ENCODE measurements at places on chromosomes 6 and 20. TPM values are rescaled to one million over a fixed set of nuclear protein-coding genes. Genes with fewer than 3 reads are reported as not detected.

- H3K4me3 ChIP-seq = no peak overlapping the region
- H3K4me1 ChIP-seq = no peaks in the 10 kb centered on the region
- H3K27ac ChIP-seq = no peak overlapping the region
- H3K27me3 ChIP-seq = no peaks in the 10 kb centered on the region
- H3K36me3 ChIP-seq = no peaks in the 10 kb centered on the region
- DNase-seq = no peak
These were observed 152.7 kb downstream of the EYA4 start for GRCh38 chr6:133393891-133394290.

- no peaks in the 10 kb centered on the region for H3K4me1 ChIP-seq
- no peak overlapping the region for H3K27ac ChIP-seq
- H3K27me3 ChIP-seq = peaks cover 11% of the 10 kb centered on the region
- no peaks in the 10 kb centered on the region for H3K36me3 ChIP-seq
These were observed 43.1 kb upstream of the UNC93A start for GRCh38 chr6:167247814-167248595.

DNA sequence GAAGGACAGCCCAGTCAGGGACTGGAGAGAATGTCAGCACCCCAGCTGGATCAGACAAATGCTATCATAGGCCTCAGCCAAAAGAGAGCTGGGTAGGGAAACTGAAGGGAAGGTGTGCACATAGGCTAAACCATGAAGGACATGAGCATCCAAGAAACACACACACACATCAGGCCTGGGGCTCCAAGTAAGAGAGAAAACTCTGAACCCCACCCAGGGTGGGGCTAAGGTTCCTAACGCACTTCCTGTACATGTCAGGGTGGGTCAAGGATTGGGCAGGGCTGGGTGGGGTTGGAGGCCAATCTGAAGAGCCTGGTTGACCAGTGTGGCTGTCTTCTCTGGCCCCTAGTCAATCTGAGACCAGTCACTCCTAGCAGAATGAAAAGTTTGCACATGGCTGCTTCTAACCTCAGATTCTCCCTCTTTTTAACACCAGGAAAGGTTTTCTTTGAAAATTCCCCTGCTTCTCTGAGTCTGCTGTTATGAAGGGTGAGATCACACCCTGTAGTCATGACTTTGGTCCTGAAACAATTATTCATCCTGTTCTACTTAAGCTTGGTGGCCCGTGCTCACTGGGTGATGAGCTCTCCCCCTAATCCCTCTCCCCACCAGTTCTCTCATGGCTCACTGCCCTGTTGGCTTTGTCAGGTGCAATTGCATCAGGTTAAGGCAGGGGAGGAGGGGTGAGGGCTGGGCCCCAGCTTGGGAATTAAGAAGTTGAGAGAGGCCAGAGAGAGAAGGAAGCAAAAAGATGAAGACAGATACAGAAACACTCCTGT lies 88.4 kb downstream of the MAFB start:
- H3K4me1 ChIP-seq = no peaks in the 10 kb centered on the region
- no peak overlapping the region for H3K4me3 ChIP-seq
- no peak overlapping the region for H3K27ac ChIP-seq
- H3K36me3 ChIP-seq = no peaks in the 10 kb centered on the region
- H3K27me3 ChIP-seq = no peaks in the 10 kb centered on the region

IRF4 gene
- 254 TPM for total RNA-seq

- H3K4me1 ChIP-seq = peaks cover 4% of the 10 kb centered on the region
- no peak overlapping the region for H3K4me3 ChIP-seq
- peaks cover 3% of the 10 kb centered on the region for H3K27me3 ChIP-seq
These were observed 109.4 kb upstream of the AKAP12 start for GRCh38 chr6:151130329-151130728.

PRPH2 gene
- not detected for total RNA-seq

LST1 gene
- 71.6 TPM for total RNA-seq

DNA sequence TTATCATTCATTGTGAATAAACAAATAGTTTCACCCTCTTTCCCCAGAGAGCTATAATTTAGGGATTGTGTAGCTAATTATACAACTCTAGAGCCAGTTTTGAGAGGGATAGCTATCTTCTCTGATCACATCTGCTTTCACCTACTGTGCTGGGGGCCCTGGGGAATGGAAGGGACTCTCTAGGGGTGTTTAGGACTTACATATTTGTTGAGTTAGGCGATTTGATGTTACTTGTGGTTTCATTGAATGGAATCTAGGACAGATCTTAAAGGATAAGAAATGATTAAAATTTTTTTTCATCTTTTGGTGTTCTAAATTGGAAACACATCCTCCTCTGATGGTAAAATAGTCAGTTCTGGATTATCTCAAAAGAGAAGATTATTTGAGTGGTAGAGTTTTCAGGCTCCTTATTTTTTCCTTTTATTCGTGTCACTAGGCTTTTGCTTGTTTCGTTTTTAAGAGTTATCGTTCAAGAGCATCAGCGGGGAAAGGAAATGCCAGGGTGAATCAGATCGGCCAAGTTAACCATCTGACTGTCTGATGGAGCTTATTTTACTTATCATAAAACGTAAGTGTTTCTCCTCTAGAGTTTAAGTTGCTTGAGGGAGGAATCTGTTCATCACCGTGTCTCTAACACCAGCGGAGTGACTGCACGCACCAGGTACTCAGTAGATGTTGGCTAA lies 236.7 kb downstream of the FARS2 start:
- peaks cover 12% of the 10 kb centered on the region for H3K36me3 ChIP-seq
- H3K4me3 ChIP-seq = no peak overlapping the region

DNA sequence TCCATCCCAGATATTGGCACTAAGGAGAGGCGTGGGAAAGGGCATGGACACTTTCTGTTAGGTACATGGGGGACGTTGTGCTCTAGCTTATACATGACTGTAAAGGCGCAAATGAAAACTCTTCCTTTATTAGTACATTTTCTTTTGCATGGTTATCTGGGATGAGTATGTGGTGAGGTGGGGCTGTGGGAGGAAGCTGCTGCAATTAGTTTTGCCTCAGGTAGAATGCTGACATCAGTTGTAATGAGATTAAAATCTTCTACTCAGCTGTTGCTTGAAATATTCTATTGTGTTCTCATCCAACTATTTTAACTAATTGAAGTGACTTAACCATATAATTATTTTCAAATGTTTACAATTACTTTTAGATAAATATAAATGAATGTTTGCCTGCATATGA lies 218.3 kb upstream of the FLRT3 start:
- no peak overlapping the region for H3K27ac ChIP-seq
- H3K4me1 ChIP-seq = no peaks in the 10 kb centered on the region
- no peaks in the 10 kb centered on the region for H3K27me3 ChIP-seq
- DNase-seq = no peak
- no peak overlapping the region for H3K4me3 ChIP-seq

GRCh38 chr20:54221353-54221752 lies 13.5 kb downstream of the PFDN4 start:
- H3K36me3 ChIP-seq = peaks cover 5% of the 10 kb centered on the region
- no peak for DNase-seq
- no peaks in the 10 kb centered on the region for H3K27me3 ChIP-seq
- H3K4me1 ChIP-seq = peaks cover 18% of the 10 kb centered on the region

Data from activated CD8-positive, alpha-beta memory T cell treated with anti-CD3 and anti-CD28 coated beads, Interleukin-2, amount 10 ng/mL, durations not matched to agents 7 days and 5 days (primary cell).